Thoracic aorta (tissue), 2 donors: ENCODE measurements at places on chromosomes 7 and 10.

- no peak for DNase-seq
These were observed 714.7 kb upstream of the MBL2 start for GRCh38 chr10:53487019-53487983.

DNA sequence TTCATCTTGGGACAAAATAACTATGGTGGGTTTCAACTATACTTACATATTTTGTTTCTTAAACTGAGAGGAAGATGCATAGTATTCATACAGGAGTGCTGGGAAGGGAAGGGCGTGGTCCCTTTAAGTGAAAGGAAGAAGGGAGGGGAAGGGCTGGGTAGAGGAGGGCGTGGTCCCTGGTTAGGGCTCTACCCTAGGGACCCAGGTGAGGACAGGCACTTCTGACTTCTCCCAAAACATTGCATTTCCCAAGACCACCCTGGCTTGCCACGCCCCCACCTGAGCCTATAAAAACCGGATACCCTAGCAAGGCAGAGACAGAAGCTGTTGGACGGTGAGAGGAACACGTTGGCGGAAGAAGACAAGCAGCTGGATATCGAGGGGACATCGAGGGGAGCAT lies 157.6 kb upstream of the PLXNA4 start:
- no peak for DNase-seq

GRCh38 chr7:961546-962400 lies 7.3 kb upstream of the ADAP1 start:
- DNase-seq, result no peak

DNA sequence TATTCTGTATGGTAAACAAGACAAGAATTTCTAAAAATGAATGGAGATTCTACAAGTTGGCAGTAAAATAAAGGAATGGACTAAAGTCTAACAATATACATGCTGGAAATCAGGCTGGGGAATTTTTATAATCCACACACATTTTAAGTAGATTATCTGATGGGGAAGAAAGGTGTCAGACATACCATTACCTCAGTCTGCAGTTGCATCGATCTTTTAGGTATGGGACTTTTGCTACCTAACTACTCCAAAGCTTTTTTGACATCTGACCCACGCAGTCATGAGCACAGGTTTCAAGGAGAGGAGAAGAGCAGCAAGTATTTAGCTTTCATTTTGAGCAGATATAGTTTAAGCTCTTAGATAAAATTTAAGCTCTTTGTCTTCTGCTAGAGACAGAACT lies 113.0 kb downstream of the ZNF438 start:
- no peak for DNase-seq

GRCh38 chr7:41889472-41889871 lies 186.6 kb upstream of the INHBA start:
- DNase-seq, result no peak

DNA sequence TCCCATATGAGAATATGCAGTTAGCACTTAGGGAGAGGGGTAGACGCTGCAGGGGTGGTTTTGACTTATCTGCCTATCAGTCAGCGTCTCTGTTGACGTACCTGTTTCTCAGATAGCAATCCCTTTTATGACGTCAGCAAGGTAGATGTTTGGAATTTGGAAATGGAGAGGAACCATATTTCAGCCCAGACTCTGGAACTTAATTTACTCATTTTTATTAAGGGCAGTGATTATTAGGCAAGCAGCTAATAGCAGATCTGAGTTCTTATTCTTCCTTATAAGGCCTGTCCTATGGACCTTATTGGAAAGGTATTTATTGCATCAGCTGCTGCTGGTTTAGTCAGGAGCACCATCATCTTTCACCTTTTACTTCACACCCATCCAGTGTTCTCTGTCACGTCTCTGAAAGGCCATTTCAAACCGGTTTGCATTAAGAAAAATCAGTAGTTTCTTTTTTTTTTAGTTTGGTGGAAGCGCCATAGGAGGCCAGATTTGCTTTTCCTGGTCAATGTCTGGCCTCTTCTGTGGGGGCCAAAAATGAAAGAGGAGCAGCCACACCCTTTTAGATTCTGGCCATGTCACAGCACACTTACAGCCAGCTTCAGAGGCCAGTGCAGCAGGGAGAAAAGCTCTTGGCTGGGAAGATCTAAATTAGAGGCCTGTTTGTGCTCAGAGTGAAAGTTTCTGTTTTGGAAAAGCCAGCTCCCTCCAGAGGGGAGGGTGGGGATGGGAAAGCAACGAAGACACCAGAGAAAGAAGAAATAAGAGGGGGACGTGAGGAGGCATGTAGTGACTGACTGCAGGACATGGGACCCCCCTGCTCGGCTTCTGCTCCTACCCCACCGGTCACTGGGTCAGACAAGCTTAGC lies 146.3 kb downstream of the TCF7L2 start:
- DNase-seq, result no peak

DNA sequence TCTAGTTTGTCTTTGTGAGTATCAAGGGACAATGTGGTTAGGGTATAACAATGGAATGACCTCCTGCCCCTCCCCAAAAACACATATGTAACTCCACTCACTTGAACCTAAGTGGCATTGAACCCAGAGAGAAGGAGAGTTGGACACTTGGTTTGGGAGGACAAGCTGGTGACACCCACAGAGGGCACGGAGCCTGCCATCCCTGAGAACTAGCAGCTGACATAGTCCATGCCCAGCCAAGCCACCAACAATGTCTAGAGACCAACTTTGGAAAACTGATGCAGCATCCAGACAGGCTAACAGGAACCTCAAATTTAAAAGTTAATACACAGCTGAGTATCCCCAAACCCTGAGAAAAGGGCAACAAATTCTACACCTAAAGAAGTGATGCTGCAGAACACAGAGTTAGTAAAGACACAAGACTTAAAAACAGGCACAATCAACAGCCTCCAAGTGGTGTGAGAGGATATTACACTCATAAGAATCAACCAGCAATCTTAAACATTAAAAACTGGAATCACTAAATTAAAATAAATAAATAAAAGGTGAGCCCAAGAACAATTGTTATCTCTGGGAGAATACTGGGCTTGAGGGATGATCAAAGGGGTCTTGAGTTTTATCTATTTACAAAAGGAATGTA lies 27.2 kb downstream of the NUDCD3 start:
- DNase-seq, result no peak

DNA sequence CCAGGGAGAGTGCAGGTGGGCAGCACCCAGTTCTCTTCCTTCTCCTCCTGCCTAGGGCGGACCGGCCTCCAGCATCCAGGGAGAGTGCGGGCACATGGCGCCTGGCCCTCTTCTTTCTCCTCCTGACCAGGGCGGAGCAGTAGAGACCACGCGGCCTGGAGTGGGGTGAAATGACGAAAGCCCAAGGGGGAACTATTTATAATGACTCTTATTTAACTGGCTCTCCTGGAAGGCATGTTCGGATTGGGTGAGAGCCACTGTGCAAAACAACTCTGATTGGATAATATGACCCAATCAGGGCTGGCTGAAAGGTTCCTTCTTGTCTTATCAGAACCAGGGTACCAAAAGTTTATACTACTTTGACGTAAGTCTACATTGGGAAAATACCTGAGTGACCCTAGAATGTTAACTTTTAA lies 63.1 kb downstream of the ZNF37A start:
- DNase-seq, result no peak

GRCh38 chr7:24025765-24026164 lies 258.2 kb upstream of the NPY start:
- no peak for DNase-seq

DNA sequence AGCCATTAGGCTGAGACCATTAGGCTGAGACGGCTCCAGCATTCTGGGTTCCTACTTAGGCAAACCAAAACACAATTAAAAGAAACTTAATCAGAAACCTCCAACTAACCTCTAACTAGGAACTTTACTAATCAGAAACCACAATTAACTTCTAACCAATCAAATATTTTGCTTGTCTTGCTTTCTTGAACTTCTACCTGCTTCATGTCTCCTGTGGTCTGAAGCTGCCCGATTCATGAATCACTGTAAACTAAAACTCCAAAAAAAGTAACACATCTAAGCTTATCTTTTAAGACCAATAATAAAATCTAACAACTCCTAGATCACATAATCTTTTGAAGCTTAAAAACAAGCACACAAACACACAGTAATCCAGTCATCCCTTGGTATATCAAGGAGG lies 76.1 kb downstream of the PDSS1 start:
- DNase-seq, result no peak

- no peak for DNase-seq
These were observed 203.0 kb upstream of the MEOX2 start for GRCh38 chr7:15889507-15889906.

GRCh38 chr7:97409346-97409745 lies 291.8 kb downstream of the SDHAF3 start:
- DNase-seq, result no peak

- DNase-seq, result peak; percentile 37
These were observed 114.2 kb downstream of the EGFR start for GRCh38 chr7:55132890-55133551.

- DNase-seq, result no peak
These were observed 2.9 kb downstream of the ZNF365 start for GRCh38 chr10:62377026-62377415.

DNA sequence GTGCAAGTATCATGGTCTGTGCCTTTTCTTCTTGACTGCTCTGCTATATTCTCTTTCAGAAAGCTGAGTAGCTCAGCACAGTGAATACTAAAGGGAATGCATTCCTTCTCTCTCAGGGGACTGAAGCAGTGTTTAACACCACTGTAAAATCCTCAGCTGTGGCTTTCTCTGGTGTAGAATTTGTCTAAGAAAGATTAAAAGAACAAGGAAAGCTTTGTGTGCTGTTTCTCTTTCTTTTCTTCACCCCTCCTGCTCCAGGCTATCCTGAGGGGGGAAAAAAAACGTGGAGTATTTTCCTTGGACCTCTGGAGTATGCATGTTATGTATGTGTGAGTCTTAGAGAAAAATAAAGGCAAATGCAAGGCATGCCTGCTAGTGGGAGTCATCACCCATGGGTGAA lies 383.9 kb downstream of the AUTS2 start:
- no peak for DNase-seq

- no peak for DNase-seq
These were observed 340.0 kb upstream of the MEOX2 start for GRCh38 chr7:16026253-16027020.

DNA sequence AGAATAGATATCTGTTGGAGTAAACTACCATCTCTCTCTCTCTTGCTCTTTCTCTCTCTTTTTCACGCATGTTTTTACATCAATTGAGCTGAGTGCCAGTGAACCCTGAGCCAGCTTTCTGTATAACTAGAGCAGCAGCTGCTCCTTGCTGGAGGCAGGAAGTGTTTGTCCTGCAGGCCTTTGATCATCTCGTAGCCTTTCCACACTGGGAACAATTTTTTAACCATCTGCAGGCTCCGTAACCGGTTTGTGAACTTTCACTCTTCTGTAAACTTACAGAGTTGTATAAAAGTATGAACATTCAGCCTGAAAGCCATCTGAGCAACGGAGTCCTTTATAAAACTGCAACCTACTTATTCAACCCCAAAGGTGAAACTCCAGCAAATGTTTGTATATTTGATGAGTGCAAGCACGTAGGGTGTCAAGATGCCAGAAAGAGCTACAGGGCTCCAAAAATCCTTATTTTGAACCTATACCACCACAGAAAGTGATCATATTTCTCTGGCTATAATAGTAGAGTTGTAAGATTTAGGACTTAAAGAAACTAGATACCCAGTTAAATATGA lies 162.8 kb upstream of the NFE2L3 start:
- no peak for DNase-seq

- DNase-seq, result no peak
These were observed 27.1 kb downstream of the LRRC20 start for GRCh38 chr10:70355051-70356021.

DNA sequence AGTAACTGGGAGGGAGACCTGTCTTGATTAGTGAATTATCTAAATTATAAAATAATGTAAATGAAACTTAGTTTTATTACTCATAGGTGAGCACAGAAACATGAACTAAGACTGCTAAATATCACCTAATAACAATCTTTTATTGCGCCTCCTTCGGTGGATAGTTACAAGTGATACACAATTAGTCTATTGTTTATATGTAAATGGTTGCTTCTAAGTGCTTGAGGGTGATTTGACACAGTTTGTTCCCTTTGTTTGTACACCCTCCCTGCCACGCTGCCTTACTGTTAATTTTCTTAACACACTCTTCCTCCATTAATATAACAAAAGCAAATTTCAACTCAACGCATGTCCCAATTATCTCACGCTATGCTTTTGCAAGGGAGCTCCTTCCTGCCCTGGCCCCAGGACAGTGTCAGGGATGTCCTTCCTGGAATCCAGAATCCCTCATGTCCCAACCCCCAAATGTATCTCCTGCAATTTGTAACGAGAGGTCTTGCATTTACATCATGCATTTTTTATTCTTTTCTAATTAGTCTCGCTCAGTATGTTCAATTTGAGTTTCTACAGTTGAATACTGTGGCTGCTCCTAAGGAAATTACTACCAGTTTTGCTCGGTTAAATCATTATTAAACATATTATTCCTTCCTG lies 4.2 kb downstream of the NPSR1 start:
- DNase-seq, result no peak

- DNase-seq, result no peak
These were observed 280.0 kb upstream of the NRG3 start for GRCh38 chr10:81594991-81595390.

DNA sequence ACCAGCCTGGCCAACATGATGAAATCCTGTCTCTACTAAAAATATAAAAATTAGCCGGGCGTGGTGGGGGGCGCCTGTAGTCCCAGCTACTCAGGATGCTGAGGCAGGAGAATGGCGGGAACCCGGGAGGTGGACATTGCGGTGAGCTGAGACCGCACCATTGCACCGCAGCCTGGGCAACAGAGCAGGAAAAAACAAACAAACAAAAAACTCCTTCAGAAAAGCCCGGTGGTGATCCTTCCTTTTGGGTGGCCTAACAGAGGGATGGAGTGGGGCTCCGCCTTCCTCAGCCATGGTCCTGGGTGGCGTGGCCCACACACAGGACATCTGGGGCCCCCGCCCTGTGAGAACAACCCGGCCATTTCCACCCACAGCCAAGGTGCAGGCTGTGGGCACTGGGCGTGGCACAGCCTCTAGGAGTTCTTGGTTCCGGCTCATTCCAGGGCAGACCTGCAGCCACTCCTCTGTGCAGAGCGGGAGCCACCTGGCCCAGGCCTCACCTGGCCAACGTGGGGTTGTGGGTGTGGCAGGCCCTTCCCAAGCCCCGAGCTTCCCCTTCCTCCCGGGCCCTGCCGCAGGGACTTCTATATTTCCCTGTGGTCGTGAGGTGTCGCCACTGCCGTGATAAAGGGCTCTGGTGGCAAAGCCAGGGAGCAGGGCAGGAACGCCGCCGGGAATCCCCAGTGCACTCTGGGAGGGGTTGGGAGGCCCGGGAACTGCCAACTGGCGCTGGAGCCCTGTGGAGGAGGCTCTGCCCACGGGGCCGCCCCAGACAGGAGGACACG lies 37.6 kb downstream of the GET4 start:
- no peak for DNase-seq

DNA sequence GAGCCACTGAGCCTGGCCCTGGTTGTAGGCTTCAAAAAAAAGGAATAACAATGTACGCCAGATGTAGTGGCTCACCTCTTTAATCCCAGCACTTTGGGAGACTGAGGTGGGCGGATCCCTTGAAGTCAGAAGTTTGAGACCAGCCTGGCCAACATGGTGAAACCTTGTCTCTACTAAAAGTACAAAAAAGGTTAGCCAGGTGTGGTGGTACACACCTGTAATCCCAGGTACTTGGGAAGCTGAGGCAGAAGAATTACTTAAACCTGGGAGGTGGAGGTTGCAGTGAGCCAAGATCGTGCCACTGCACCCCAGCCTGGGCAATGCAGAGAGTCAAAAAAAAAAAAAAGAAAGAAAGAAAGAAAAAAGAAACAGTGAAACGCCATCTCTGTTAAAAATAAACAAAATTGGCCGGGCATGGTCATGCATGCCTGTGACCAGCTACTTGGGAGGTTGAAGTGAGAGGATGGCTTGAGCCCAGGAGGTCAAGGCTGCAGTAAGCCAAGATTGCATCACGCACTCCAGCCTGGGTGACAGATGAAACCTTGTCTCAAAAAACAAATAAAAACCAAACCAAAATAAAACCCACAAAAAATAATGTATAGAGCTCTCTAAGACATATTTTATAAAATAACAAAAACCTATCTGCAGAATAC lies 4.7 kb upstream of the KLHDC10 start:
- DNase-seq, result no peak
